ENCODE measurements at places on chromosomes 3 and 15.

GRCh38 chr15:29986946-29987345, 95.8 kb upstream of the GOLGA8J start:
- DNase-seq = no peak

GRCh38 chr3:171777596-171777995, 32.7 kb downstream of the PLD1 start:
- DNase-seq = no peak

- DNase-seq = no peak
These were observed 3.1 kb upstream of the POLR2M start for GRCh38 chr15:57703387-57703786.

GRCh38 chr3:31743331-31744089, 210.8 kb downstream of the STT3B start:
- no peak for DNase-seq

DNA sequence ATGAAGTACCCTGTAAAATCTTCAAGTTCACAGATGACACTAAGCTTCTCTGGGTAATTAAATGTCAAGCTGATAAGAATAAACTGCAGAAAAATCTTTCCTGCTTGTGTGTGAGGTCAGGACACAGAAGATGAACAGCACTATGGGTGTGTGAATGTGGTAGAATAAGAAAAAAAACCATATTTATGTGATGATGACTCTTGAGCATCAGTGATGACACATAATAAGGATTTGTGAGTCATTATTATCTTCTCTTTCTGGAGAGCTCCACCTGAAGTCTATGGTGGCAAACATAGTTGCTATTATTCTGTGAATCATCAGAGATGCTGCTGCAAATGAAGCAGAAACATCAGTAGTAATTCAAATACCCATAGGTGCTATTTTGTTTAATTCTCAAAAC, 422.4 kb downstream of the DIPK2A start:
- no peak for DNase-seq
